Sigmoid colon (tissue), 7 donors: ENCODE measurements at places on chromosomes 1 and 21. TPM values are rescaled to one million over a fixed set of nuclear protein-coding genes. Genes with fewer than 3 reads are reported as not detected.

GRCh38 chr1:19445417-19446342 is 39.7 kb downstream of the CAPZB start:
- H3K27me3 ChIP-seq = no peaks in the 10 kb centered on the region
- H3K4me1 ChIP-seq = peaks cover 97% of the 10 kb centered on the region
- no peak for DNase-seq
- H3K27ac ChIP-seq = peak overlapping the region; percentile 94

- H3K36me3 ChIP-seq = no peaks in the 10 kb centered on the region
- H3K4me1 ChIP-seq = peaks cover 21% of the 10 kb centered on the region
- no peak overlapping the region for H3K27ac ChIP-seq
- H3K4me3 ChIP-seq = no peak overlapping the region
- DNase-seq = no peak
- no peaks in the 10 kb centered on the region for H3K27me3 ChIP-seq
Measured at GRCh38 chr1:184545601-184546000, 158.8 kb downstream of the C1orf21 start.

GRCh38 chr21:33993286-33994231 is 78.0 kb upstream of the ATP5PO start:
- H3K27me3 ChIP-seq = no peaks in the 10 kb centered on the region
- no peak overlapping the region for H3K27ac ChIP-seq
- DNase-seq = no peak
- no peak overlapping the region for H3K4me3 ChIP-seq
- H3K36me3 ChIP-seq = no peaks in the 10 kb centered on the region

GRCh38 chr1:146031476-146031875 is 9.9 kb upstream of the HJV start:
- DNase-seq = no peak
- H3K4me1 ChIP-seq = no peaks in the 10 kb centered on the region
- no peaks in the 10 kb centered on the region for H3K36me3 ChIP-seq

- no peak for DNase-seq
- H3K36me3 ChIP-seq = no peaks in the 10 kb centered on the region
- H3K4me3 ChIP-seq = no peak overlapping the region
- no peak overlapping the region for H3K27ac ChIP-seq
- no peaks in the 10 kb centered on the region for H3K27me3 ChIP-seq
- no peaks in the 10 kb centered on the region for H3K4me1 ChIP-seq
Measured at GRCh38 chr1:33866281-33866680, 2.4 kb downstream of the HMGB4 start.

- no peaks in the 10 kb centered on the region for H3K36me3 ChIP-seq
- H3K27me3 ChIP-seq = no peaks in the 10 kb centered on the region
- DNase-seq = no peak
- H3K27ac ChIP-seq = peak overlapping the region; percentile 68
- no peak overlapping the region for H3K4me3 ChIP-seq
- H3K4me1 ChIP-seq = peaks cover 10% of the 10 kb centered on the region
Measured at GRCh38 chr1:234515411-234515810, 36.4 kb upstream of the TARBP1 start.

PLEKHG5 gene
- 4.2 TPM for polyA plus RNA-seq

- no peak overlapping the region for H3K4me3 ChIP-seq
- H3K27me3 ChIP-seq = no peaks in the 10 kb centered on the region
- no peak for DNase-seq
- no peak overlapping the region for H3K27ac ChIP-seq
- H3K36me3 ChIP-seq = no peaks in the 10 kb centered on the region
Measured at GRCh38 chr1:158393476-158393875, 5.8 kb downstream of the OR10T2 start.

GRCh38 chr1:232274236-232274855 is 355.6 kb downstream of the SIPA1L2 start:
- H3K27ac ChIP-seq = no peak overlapping the region
- H3K36me3 ChIP-seq = no peaks in the 10 kb centered on the region
- no peaks in the 10 kb centered on the region for H3K4me1 ChIP-seq
- H3K4me3 ChIP-seq = no peak overlapping the region

DNA sequence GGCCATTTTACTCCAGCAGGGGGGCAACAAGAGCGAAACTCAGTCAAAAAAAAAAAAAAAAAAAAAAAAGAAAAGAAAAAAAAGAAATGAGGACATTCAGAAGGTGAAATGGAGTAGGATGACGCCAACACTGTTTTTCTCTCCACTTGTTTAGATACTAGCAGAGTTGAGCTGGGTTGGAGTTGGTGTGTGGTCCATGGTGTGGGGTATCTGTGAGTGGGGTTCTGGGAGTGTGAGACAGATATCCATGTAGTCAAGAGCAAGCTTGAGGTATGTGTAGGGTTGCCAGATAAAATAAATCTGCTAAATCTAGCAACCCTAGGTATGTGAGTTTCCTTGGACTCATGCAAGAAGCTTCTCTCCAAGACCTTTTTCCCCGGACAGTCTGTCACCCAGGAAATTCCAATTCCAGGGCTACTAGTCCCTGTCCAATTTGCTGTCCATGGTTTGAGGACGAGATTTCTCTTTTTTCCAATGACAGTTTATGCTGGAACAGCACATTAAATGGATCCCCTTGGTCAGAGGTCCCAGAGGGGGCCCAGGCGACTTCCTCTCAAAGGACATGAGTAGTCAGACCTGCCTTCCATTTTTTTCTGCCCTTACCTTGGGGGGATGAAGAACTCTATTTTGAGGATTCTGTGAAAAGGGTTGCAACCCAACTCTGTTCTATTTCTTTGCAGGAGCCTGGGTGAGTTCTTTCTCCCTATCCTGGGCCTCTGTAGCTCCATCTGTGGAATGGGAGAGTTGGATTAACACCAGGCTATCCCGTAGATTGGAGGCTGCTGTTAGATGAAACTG is 2.1 kb upstream of the FOXD2 start:
- H3K36me3 ChIP-seq = no peaks in the 10 kb centered on the region
- no peak overlapping the region for H3K4me3 ChIP-seq
- peaks cover 99% of the 10 kb centered on the region for H3K27me3 ChIP-seq
- peaks cover 57% of the 10 kb centered on the region for H3K4me1 ChIP-seq

GRCh38 chr1:38018864-38019343 is 6.4 kb downstream of the UTP11 start:
- peak overlapping the region; percentile 98 for H3K27ac ChIP-seq
- no peak for DNase-seq
- H3K36me3 ChIP-seq = peaks cover 29% of the 10 kb centered on the region
- H3K4me3 ChIP-seq = no peak overlapping the region
- H3K4me1 ChIP-seq = peaks cover 40% of the 10 kb centered on the region

DNA sequence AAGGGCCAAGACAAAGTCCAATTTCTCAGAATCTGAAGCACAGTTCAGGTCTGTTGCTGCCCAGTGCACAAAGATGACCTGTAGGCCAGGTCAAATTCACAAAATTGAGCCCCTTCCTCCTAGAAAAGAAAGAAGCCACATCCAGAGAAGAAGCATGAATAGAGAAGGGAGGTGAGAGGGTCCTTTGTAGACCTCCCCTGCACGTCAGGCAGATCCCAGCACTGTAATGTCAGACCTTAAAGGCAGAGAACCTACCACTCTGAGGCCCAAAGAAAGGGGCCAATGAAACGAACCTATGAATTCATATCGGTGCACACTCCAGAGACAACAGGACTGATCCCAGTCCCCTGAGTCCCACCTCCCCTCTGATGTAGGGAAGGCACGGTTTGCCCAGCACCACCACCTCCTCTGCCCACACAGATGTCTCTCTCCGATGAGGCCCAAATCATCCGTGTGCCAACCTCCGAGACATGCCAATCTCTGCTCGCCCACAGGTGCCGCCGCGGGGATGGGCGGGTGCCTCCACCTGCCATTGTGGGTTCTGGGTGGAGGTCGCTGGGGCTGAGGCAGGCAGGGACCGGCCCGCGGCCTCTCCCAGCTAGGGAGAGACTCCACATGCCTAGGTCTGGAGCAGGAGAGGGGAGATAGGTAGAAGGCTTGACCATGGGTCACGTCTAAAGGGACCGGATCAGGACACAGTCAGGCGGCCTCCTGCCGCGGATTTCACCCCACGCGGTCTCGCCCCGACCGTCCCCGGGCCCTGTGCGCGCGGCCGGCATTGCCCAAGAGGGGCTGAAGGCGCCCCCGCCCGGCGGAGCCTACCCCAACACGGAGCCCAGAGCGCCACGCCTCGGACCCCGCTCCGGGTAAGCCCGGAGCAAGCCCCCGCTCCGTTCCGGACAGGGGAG is 42.1 kb downstream of the RRAGC start:
- DNase-seq = no peak
- no peak overlapping the region for H3K4me3 ChIP-seq
- H3K27ac ChIP-seq = no peak overlapping the region
- peaks cover 33% of the 10 kb centered on the region for H3K27me3 ChIP-seq
- H3K36me3 ChIP-seq = no peaks in the 10 kb centered on the region
- no peaks in the 10 kb centered on the region for H3K4me1 ChIP-seq

KCNJ9 gene
- not detected for polyA plus RNA-seq

ANKRD35 gene
- polyA plus RNA-seq = 0.46 TPM

DNA sequence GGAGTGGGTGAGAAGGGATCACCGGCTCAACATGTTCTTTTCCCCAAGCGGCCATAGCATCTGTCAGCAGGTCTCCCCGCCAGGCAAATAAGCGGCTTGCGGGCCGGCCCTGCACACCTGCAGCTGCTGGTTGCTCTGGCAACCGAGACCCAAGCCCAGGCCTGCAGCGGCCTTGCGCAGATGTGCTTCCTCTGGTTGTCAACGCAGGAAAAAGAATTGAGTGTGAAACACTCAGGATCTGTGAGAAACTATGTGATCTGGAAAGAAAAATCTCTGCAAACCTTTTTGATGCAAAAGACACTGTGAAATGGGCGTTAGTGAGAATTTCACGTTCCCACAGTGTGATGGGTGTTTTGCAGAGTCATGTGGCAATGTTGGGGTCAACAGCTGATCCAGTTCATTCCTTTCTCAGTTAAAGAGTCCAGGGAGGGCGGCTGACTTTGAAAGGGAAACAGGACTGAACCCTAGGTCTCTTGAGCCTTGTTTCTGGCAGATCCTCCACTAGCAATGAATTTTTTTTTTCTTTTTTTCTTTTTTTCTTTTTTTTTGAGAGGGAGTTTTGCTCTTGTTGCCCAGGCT is 28.4 kb downstream of the TOMM20 start:
- no peak overlapping the region for H3K4me3 ChIP-seq
- H3K27ac ChIP-seq = no peak overlapping the region
- peaks cover 8% of the 10 kb centered on the region for H3K4me1 ChIP-seq
- H3K27me3 ChIP-seq = no peaks in the 10 kb centered on the region
- H3K36me3 ChIP-seq = no peaks in the 10 kb centered on the region

- no peak overlapping the region for H3K4me3 ChIP-seq
- no peak for DNase-seq
- H3K27ac ChIP-seq = no peak overlapping the region
- H3K27me3 ChIP-seq = no peaks in the 10 kb centered on the region
Measured at GRCh38 chr1:59198564-59198963, 98.3 kb upstream of the FGGY start.

- H3K4me1 ChIP-seq = no peaks in the 10 kb centered on the region
- no peak for DNase-seq
- no peaks in the 10 kb centered on the region for H3K36me3 ChIP-seq
- no peak overlapping the region for H3K27ac ChIP-seq
Measured at GRCh38 chr21:25509862-25510261, 97.4 kb downstream of the MRPL39 start.

GRCh38 chr1:145889722-145890121 is 4.1 kb upstream of the ANKRD35 start:
- no peak overlapping the region for H3K27ac ChIP-seq
- H3K4me1 ChIP-seq = no peaks in the 10 kb centered on the region
- H3K36me3 ChIP-seq = no peaks in the 10 kb centered on the region
- no peaks in the 10 kb centered on the region for H3K27me3 ChIP-seq
- DNase-seq = no peak

MEX3A gene
- 0.23 TPM for polyA plus RNA-seq

PLPP3 gene
- polyA plus RNA-seq = 16.8 TPM

C1orf226 gene
- polyA plus RNA-seq = 14.8 TPM

PADI2 gene
- 169 TPM for polyA plus RNA-seq

GRCh38 chr1:84722794-84723193 is 32.5 kb upstream of the SSX2IP start:
- H3K36me3 ChIP-seq = no peaks in the 10 kb centered on the region
- DNase-seq = no peak
- H3K4me3 ChIP-seq = no peak overlapping the region
- H3K27me3 ChIP-seq = no peaks in the 10 kb centered on the region

DNA sequence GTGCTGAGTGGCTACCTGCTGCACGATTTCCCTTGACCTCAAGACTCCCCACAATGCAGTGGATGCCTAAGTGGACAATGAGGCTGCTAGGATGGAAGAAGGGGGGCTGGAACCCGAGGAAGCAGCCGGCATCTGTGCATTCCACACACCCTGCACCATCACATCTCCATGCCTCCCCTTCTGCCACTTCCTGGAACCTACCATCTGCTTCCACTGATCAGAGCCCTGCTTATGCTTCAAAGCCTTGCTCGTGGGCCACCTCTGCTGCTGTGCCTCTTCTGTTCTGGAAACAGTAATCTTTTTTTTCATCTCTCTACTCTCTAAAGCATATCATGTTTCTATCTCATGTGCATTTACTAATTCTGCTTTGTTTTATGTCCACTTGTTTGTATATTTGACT is 66.2 kb upstream of the WDR26 start:
- H3K4me3 ChIP-seq = no peak overlapping the region
- H3K27me3 ChIP-seq = no peaks in the 10 kb centered on the region
- no peaks in the 10 kb centered on the region for H3K4me1 ChIP-seq
- no peak for DNase-seq
- H3K36me3 ChIP-seq = no peaks in the 10 kb centered on the region
- H3K27ac ChIP-seq = no peak overlapping the region

DNA sequence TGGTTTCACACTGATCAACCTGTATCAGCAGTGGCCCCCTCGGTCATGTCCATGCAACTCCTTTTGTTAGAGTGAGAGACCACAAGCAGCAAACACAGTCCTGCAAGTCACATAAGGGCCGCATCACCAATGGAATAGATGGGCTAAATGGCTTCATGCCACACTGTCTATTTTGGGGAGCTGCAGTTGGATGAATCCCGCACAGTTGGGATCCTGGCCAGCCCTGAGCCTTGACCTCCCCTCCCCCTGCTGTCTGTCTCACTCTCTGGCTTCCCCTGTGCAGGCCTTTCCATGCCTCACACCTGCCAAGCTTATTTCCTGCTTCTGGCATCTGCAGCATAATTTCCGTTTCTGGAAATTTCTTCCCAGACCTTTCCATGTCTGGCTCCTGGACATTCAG is 57.0 kb downstream of the CNIH3 start:
- no peaks in the 10 kb centered on the region for H3K36me3 ChIP-seq
- no peaks in the 10 kb centered on the region for H3K4me1 ChIP-seq
- no peak overlapping the region for H3K27ac ChIP-seq
- no peak for DNase-seq
- no peaks in the 10 kb centered on the region for H3K27me3 ChIP-seq

OR2L5 gene
- polyA plus RNA-seq = not detected

ENO1 gene
- 968 TPM for polyA plus RNA-seq

DNA sequence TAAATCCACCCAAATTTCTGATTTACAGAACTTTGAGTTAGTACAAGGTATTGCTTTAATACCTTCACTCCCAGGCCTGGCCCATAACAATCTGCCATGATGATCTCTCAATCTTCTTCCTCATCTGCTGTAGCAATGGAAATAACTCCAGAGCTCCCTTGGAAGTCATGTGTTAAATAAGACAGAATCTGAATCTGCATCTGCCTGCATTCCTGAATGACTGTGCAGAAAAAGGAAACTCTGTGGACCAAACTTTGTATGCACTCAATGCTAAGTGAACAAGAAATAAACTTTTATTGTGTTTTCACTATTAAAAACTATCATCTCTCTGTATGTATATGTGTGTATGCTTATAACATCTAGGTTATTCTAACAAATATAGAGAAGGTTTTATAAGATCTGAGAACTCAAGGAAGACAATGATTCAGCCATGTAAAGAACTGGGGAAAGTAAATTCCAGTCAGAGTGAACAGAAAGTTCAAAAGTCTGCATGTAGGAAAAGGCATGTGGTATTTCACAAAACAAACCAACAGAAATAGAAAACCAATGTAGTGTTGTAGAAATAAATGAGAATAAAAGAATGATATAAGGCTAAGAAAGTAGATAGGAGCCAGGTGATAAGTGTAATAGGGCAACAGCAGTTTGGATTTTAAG is 390.2 kb downstream of the USH2A start:
- no peak for DNase-seq
- H3K36me3 ChIP-seq = no peaks in the 10 kb centered on the region
- H3K4me3 ChIP-seq = no peak overlapping the region
- no peak overlapping the region for H3K27ac ChIP-seq

ODF2L gene
- 16.2 TPM for polyA plus RNA-seq
